ENCODE measurements at places on chromosomes 11 and 22.
A peak's percentile ranks its signal among the peaks of the same experiment; 100 is the strongest.

- DNase-seq, result no peak
These were observed 13.0 kb upstream of the CXCR5 start for GRCh38 chr11:118870396-118871343.

DNA sequence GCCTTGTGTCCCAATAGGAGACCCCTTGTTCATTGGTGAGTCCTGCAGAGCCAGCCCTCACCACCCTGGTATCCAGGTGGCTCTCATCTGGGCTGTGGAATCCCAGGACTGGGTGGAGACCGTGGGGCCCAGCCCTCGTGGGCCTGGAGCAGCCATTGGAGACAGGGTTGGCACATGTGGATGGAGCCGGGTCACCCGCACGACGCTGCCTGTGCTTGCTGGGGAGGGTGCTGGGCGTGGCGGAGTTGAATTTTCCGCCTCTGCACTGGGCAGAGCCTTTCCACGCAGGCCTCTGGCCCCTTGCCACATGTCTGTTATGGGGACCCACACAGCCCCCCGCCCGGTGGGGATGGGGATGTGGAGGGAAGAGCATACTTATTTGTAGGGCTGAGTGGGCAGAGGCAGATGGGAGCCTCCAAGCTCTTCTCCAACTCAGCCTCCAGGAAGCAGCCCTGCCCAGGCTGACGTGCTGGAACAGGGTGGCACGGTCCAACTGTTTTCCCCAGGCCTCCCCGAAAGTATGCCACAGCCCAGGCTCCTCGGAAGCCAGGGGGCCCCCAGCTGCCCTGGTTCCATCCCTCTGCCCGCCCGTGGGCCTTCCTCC lies 12.6 kb downstream of the GRAMD4 start:
- DNase-seq, result no peak

GRCh38 chr11:33987975-33988580 lies 63.5 kb upstream of the CAPRIN1 start:
- DNase-seq, result peak; percentile 61

- no peak for DNase-seq
These were observed 82.7 kb upstream of the CTSC start for GRCh38 chr11:88420165-88420791.

- DNase-seq, result no peak
These were observed 39.0 kb downstream of the SLC22A12 start for GRCh38 chr11:64629796-64630562.

DNA sequence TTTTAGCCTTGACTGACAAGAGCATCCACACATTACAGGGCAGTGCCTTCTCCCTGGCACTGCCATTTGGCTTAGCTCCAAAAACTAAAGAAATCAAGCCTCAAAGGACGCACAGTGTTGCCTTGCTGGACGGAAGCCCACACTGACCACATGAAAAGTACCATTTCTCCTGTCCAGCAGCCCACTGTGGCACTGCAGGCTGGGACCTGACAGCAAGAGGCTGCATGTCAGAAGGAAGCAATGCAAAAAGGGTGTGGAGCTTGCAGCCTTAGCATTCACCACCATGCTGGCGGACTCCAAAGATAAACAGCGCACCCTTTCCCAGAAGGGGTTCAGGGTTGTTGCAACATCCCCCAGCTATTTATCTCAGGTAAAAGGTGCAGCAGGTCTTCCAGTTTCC lies 109.3 kb upstream of the BMAL1 start:
- DNase-seq, result no peak

GRCh38 chr11:71421392-71421950 lies 26.7 kb downstream of the DHCR7 start:
- no peak for DNase-seq

DNA sequence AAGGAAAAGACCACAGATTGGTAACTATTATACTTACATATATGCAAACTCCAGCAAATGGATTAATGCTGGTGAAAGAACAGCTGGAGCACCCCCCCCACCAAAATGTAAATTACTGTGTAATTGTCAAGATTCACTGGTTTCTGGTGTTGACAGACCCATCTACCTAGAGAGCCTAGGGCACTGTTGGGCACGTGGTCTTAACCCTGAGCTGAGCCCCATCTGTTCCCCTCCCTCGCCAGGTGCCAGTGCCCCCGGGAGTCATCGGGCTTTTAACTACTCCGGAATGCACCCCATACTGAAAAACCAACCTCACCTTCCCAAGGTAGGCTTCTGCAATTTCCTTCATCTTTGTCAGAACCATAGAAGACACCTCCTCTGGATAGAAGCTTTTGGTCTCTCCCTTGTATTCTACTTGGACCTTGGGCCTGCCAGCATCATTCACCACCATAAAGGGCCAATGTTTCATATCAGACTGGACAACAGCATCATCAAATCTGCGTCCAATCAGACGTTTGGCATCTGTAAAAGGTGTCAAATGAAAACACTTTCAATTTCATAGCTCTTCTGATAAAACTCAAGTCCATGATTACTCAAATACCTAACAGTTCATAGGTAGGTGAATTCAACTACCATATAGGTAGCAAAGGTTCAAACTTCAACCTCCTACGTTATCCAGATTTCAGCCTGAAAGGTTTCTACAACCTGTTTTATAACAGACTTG lies 1.5 kb downstream of the HSPA8 start:
- DNase-seq, result no peak

DNA sequence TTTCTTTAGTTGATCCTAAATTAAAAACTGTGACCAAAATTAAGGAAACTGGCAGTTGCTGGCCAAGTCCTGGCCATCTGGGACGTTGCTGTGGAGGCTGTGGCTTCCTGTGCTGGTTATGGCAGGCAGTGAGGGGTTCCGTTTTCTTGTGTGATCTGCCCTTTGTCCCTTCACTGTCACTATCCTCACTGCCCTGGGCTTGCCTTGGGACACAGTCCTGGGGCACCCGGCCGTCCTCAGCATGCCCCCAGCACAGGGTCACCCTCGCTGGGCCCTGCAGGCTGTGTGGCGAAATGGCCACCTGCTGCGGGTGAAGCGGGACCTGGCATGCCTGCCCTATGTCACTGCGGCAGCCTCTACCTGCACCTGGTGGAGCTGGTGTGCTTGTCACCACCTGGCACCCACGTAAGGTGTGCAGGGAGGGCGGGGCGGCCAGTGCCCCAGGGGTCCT lies 52.5 kb upstream of the SLC22A12 start:
- DNase-seq, result no peak

DNA sequence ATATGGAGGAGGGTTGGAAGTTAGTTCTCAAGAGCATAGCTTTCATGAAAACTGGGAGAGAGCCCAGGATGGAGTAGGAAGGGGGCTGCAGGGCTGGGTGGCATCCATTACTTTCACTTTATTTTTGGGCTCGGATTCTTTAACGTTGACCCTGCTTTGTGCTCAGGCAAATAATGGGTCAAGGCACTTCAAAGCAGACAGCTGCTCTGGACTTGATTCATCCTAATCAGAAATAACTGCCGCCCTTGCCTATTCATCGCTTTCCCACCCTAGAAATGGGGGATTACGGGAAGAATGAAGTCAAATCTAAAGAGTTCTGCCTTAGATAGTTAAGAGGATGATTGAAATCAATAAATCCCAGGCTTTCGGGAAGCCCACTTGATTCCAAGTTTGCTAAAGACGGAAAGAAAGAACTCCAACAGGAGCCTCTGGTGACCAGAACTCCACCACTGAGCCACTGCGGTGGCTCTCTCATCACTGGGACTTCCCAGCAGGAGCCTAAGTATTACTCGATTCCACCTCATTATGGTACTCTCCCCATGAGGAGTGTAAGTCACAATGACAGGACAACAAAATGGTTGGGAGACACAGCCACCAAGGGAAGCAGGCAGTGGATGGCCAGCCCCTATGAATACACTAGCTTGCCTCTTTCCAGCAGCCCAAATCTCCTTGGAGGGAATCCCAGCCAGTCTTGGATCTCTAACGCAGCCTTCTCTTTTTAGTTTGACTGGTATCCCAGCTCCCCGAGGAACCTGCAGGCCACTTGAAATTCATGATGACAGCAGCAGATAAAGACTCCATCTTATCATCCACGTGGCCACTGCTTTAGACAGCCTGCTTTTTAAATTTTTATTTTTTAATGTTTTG lies 815.5 kb downstream of the NTM start:
- no peak for DNase-seq

- no peak for DNase-seq
These were observed 11.8 kb downstream of the RFPL1 start for GRCh38 chr22:29450222-29450621.

- DNase-seq, result no peak
These were observed 131.3 kb downstream of the CHST1 start for GRCh38 chr11:45534132-45534531.

GRCh38 chr11:22179626-22180025 lies 13.3 kb upstream of the ANO5 start:
- no peak for DNase-seq

DNA sequence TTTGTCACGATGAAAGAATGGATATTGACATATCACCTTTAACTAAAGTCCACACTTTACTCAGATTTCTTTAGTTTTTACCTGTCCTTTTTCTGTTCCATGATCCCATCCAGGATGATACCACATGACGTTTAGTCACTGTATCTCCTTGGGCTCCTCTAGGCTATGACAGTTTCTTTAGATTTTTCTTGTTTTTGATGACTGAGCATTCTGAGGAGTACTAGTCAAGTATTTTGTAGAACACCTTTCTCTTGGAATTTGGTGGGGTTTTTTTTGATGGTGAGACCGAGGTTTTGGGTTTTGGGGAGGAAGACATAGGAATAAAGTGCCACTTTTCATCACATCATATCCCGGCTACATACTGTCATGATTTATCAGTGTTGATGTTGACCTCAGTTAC lies 4.0 kb downstream of the LDHAL6A start:
- DNase-seq, result no peak

- DNase-seq, result no peak
These were observed 34.0 kb downstream of the HIPK3 start for GRCh38 chr11:33291004-33291777.

- DNase-seq, result no peak
These were observed 2.6 kb downstream of the ALG12 start for GRCh38 chr22:49915610-49916009.

GRCh38 chr22:39715778-39716495 lies 145.4 kb downstream of the CACNA1I start:
- no peak for DNase-seq

DNA sequence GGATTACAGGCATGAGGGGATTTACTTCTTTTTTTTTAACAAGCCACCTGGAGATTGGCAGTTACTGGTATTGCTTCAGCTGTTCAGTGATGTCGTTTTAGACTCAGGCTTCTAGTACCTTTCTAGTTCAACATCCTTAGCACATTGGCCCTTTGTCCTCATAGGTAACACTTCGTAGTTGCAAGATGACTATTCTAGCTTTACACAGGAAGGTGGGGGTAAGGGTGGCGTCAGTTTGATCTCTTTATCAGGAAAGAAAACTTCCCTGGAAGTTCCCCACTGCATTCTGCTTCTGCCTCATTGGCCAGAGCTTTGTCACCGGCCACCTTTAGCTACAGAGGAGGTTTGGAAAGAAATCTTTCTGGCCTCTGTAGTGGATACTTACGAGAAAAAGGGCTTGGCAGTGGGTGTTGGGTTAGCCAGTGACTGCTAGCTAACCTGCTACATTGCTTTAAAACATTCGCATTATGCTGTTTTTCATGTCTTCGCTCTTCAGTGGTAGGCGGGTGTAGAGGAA lies 40.7 kb downstream of the SFI1 start:
- DNase-seq, result no peak

- DNase-seq, result no peak
These were observed 558.1 kb downstream of the ETS1 start for GRCh38 chr11:128029219-128029722.

DNA sequence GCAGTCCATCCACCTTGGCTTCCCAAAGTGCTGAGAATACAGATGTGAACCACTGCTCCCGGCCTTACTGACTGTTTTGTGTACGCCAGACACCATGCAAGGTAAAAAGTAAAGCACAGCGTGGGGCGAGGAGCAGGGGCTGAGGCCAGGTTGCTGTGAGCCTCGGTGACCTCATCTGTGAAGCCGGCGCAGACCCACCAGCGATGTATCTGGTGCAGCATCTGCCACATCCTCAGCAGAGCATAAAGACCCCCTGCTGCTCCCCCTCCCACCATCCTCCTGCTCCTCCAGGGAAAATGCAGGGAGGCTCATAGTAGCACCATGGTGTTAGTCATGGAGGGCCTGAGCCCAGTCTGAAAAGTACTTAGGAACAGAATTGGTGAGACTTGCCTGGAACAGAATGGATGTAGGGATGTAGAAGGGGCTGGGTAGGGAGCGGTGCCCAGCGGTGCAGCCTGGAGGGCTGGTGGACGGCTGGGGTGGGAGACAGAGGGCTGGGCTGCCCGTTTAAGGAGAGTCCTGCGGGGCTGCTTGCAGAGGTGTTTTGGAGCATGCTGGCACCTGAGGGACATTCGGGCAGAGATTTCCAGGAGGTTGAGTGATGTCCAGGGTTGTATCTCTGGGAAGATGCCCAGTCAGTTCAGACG lies 462.4 kb downstream of the BRD1 start:
- DNase-seq, result no peak

DNA sequence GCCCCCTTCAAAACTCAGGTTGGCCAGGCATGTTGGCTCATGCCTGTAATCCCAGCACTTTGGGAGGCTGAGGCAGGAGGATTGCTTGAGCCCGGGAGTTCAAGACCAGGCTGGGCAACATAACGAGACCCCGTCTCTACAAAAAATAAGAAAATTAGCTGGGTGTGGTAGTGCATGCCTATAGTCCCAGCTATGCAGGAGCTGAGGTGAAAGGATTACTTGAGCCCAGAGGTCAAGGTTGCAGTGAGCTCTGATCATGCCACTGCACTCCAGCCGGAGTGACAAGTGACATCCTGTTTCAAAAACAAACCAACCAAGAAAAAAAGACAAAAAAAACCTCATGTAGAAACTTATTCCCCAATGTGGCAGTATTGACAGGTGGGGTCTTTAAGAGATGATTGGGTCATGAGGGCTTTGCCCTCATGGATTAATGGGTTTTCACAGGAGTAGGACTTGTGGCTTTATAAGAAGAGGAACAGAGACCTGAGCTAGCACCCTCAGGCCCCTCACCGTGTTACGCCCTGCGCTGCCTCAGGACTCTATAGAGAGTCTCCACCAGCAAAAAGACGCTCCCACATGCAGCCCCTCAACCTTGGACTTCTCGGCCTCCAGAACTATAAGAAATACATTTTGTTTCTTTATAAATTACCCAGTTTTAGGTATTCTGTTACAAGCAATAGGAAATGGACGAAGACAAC lies 22.3 kb downstream of the LAYN start:
- DNase-seq, result no peak

- DNase-seq, result no peak
These were observed 73.2 kb downstream of the TBC1D22A start for GRCh38 chr22:46835693-46836092.

DNA sequence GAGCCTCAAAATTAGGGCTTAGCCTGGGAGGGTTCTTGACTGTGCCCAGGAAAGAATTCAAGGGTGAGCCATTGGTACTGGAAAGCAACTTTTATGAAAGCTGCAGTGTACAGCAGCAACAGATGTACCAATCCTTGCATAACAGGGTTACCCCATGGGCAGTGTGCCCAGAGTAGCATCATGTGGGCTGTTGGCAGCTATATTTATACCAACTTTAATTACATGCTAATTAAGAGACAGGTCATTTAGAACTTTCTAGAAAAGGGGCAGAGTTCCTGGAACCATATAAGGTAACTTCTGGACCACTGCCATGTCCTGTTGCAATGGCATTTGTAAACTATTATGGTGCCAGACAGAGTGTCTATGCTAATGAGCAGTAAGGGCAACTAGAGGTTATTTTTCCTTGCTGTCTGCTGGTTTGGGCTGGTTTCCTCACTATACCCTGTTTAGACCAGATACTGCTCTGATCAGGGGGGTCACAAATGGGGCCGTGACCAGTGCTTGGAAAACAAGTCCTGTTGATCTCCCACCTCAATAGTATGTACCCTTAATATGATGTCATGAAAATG lies 1120.5 kb upstream of the RAG2 start:
- DNase-seq, result no peak

- no peak for DNase-seq
These were observed 64.2 kb downstream of the LIF start for GRCh38 chr22:30182350-30182745.

All from T-helper 17 cell (primary cell).